ENCODE measurements at places on chromosomes 12 and 14. TPM values are rescaled to one million over a fixed set of nuclear protein-coding genes. Genes with fewer than 3 reads are reported as not detected.
A peak's percentile ranks its signal among the peaks of the same experiment; 100 is the strongest.

GRCh38 chr14:100135073-100135472 lies 24.4 kb downstream of the DEGS2 start:
- no peak for DNase-seq

DNA sequence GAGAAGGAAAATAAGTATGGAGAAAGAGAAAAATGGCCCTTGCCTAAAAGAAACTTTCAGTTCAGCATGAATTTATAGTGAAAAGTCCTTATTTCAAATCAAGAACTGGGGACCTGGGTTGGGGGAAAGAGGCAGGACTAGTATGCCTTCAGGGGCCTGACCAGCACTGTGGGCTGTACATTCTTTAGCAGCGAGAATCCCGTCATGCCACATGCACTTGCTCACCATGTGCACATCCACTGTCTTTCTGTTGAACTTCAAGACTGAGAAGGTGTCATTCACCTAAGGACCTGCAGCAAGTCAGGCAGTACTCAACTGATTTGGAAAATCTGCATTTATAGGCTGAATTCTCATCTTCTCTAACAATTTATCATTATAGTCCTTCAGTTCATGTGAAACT lies 50.2 kb downstream of the RAB35 start:
- no peak for DNase-seq

GRCh38 chr14:87483271-87484260 lies 509.4 kb downstream of the GALC start:
- no peak for DNase-seq

DNA sequence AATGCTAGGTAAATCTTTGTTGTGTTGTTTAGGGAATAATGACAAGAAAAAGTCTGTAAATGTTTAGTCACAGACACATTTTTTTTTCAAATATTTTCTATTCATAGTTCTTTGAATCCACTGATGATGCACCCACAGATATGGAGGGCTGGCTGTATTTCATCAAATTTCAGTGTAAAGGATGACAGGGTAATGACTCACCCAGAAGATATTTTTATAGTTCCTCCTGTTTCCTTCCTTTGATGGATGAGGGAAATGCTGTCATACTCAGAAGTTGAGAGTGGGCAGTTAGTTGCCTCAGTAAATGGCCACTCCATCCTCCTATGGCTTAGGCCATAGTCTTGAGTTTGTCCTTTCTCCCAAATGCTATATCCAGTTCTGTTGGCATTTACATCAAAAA lies 76.9 kb upstream of the REP15 start:
- no peak for DNase-seq

REP15 gene
- total RNA-seq = not detected

KRT83 gene
- not detected for total RNA-seq

DNA sequence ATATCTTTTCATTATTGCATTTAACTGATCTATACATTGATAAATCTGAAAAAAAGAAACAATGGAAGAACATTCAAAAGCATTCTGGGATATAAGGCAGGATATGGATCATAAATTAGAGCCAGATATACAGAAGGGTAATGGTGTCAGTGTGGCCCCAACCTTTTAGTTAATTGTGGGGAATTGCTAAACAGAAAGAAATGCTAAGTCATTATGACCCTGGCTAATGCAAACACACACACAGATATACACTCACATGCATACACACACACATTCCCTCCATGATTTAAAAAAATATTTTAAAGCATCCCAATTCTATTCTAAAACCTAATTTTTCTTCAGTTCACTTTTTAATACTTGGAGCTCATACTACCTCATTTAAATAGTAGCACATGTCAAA lies 404.5 kb downstream of the BCAT1 start:
- no peak for DNase-seq

- peak; percentile 26 for DNase-seq
Measured at GRCh38 chr14:75934998-75935628, 46.7 kb downstream of the TGFB3 start.

GRCh38 chr12:113929312-113929989 lies 36.7 kb downstream of the RBM19 start:
- DNase-seq = no peak

OVCH1 gene
- total RNA-seq = not detected

- DNase-seq = no peak
Measured at GRCh38 chr14:31902945-31903646, 174.0 kb upstream of the ARHGAP5 start.

SLC6A15 gene
- not detected for total RNA-seq

- DNase-seq = no peak
Measured at GRCh38 chr12:1126091-1126490, 135.1 kb downstream of the ERC1 start.

- DNase-seq = no peak
Measured at GRCh38 chr12:89358805-89359204, 6.5 kb upstream of the DUSP6 start.

GRCh38 chr12:99170037-99170436 lies 477.5 kb upstream of the GARIN6 start:
- DNase-seq = no peak

DENND5B gene
- total RNA-seq = 5.0 TPM

CFAP54 gene
- total RNA-seq = 0.09 TPM

DNA sequence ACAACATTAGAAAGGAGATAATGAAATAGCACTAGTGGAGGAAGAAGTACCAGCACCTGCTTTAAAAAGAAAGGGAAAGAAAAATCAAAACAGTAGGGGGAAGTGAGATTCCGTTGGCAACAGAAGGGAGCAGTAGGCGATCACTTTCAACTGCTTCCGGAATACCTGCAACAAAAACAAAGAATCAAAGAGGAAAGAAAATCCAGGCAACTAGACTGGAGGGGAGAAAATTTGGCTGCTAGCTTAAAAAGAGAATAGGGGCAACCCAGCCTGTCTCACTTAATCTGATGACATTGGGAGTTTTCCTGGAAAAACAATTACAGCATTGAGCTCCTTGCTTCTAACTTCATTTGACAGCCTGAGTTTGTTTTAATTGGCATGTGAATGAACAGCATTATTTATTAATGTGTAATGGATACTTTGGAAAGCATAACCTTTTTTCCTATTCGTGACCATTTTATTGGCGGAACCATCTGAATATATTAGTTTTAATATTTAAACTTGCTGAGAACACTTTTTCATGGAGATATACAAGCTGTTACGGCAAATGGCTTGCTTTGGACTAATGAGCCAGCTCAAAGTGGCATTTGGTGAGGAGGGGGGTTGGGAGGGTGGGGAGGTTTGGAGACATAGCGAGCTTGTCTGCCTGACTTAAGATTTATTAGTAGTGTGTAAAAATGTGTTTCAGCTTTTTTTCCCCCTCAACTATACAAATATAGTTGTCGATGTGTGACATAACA lies 2.5 kb upstream of the DACT1 start:
- DNase-seq = no peak
